Melanocyte of skin (primary cell): ENCODE measurements at places on chromosomes 11 and 22. TPM values are rescaled to one million over a fixed set of nuclear protein-coding genes. Genes with fewer than 3 reads are reported as not detected.

OR51A4 gene
- total RNA-seq: not detected in 2 replicates

WNT7B gene
- total RNA-seq: not detected in 2 replicates

TNNI2 gene
- total RNA-seq: not detected in 2 replicates

INS gene
- total RNA-seq: not detected in 2 replicates

TMEM86A gene
- total RNA-seq: 1.00 and 2.6 TPM in 2 replicates

ARHGEF17 gene
- total RNA-seq: 19.0 and 19.9 TPM in 2 replicates

ST13 gene
- 134 and 140 TPM in 2 replicates for total RNA-seq
